ENCODE measurements at places on chromosomes 1 and 21.

- DNase-seq, result no peak
Observed at GRCh38 chr1:185636848-185637247, 97.3 kb upstream of the HMCN1 start.

- DNase-seq, result no peak
Observed at GRCh38 chr1:22778862-22779520, 68.4 kb downstream of the EPHB2 start.

DNA sequence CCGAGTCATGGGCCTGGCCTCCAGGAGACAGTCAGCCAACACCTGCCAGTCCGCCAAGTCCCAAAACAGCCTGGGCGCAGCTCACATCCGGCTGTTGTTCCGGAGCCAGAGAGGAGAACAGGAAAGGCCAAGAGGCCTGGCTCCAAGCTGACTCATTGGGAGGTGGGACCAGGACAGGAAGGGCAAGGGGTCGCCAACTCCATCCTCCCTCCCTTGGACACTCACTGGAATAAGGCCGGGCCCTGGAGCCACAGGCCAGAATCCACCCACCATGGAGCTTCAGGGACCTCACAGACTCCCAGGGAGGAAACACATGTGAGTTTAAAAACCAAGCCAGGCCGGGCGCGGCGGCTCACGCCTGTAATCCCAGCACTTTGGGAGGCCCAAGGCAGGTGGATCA is 25.1 kb upstream of the CLIC4 start:
- peak; percentile 59 for DNase-seq

DNA sequence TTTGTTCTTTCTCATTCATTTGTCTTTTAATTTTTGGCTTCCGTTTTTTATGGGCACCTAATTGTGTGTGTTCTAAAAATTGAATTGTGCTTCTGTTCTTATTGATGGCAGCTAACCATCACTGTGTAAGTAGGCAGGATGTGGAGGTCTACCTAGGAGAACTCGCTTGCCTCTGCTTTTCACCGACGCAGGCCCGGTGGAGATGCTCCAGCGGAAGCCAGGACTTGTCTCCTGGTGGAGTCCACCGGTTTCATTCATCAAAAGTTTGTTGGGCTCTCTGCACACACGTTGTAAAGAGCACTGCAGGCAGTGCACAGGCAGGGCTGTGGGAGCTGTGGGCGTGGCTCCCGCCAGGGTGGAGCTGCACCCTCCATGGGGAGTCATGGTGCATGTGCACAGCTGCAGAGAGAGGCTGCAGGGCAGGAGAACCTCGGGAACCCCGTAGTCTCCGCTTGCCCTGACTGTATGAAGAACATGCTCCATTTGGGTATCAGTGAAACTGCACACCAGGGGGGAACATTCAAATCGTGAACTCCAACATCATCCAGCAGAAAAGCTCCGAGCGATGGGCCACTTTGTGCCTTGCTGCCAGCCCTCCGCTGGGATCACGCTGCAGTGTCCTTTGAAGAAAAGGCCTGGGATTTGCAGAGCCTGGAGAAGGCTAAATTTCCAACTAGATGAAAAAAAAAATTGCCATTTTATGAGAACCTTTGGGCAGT is 6.0 kb upstream of the C1orf174 start:
- no peak for DNase-seq

DNA sequence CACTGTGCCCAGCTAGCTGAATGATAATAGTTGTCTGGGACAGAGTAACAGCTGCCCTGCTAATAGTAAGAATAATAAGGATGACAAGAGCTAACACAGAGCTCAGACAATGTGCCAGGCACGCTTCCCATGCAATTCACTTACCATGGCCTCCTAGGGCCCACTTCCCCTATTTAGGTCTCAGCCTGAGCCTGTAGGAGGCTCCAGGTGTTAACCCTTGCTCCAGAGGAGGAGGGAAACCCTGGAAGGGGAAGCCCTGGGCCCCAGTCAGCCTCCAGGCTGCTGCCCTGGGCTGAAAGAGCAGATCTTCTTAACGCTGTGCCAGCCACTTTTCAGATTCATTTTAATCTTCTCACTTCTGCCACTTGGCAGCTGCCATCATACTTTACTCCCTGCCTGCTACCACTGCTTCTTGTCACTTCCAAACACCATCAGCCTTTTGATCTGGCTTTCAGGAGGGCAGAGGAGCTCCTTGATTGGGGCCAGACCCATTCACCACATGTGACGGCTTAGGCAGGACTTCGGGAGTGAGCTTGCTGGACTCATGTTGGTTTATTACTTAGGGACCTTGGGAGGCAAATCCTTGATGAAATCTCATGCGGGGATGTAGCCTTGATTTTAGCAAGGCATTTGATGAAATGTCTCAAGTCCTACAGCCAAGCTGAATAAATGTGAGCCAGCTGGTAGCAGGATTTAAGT is 66.7 kb upstream of the PARP1 start:
- no peak for DNase-seq

- no peak for DNase-seq
Observed at GRCh38 chr21:32239551-32239950, 39.3 kb downstream of the MIS18A start.

GRCh38 chr1:165288350-165289120 is 68.0 kb downstream of the LMX1A start:
- DNase-seq, result no peak

GRCh38 chr1:205536759-205537361 is 32.4 kb downstream of the CDK18 start:
- DNase-seq, result no peak

DNA sequence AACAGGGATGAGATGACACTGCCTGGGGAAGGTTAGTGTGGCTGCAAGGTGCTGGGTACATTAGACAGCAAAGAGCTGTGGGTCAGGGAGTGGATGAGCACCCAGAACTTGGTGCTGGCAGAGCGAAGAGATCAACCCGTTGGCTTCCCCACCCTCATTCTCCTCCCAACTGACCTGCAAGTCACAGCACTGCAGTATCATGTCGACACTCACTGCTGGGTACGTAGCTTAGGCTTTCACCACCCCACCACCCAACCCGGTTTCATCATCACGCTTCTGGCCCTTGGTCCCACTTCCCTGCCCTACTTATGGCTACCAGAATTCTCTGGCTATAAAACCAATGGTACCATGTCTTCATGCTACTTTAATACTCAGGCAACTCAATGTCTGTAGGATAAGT is 73.6 kb upstream of the LYST start:
- DNase-seq, result no peak

DNA sequence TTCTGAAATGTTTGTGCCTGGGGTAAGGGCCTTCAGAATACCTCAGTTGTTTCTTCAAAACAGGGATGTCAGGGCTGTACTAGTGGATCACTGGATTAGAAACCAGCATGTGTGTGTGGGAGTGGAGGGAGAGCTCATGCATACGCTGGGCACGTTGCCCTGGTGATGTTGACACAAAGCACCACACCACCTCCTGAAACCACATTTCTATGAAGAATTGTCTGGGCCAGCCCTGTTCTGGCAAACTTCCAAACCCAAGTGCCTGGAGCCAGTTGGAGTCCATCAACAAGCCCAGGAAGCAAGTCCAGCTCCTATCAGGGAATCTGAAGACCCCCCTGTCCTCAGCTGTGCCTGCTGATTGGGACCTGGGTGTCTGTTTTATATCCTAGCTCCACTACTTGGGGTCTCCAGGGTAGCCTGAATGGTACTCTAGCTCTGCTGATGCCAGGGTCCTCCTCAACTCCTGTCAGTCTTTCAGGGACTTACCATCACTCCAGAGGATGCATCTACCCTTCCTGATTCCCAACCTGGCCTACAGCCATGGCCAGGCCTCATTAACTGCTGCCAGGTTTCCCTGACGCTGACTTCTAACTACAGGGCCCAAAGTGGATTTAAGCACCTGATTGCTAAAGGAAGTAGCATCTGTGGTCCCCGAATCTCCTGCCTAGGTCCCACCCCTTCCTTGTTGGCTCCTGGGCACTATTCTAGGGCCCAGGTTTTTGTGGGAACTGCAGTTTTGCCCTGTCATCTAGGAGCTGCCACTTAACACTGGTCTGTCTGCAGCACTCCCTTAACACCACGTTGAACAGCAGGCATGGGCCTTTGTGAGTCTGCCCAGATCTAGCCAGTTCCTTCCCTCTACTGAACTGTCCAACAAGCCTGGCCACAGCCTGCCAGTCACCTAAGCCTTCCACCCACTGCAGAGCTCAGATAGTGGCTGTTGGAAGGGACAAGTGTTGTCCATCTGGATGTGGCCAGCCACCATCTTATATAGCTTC is 45.5 kb downstream of the LPAR3 start:
- peak; percentile 58 for DNase-seq

- no peak for DNase-seq
Observed at GRCh38 chr1:99843760-99844159, 6.4 kb upstream of the AGL start.

DNA sequence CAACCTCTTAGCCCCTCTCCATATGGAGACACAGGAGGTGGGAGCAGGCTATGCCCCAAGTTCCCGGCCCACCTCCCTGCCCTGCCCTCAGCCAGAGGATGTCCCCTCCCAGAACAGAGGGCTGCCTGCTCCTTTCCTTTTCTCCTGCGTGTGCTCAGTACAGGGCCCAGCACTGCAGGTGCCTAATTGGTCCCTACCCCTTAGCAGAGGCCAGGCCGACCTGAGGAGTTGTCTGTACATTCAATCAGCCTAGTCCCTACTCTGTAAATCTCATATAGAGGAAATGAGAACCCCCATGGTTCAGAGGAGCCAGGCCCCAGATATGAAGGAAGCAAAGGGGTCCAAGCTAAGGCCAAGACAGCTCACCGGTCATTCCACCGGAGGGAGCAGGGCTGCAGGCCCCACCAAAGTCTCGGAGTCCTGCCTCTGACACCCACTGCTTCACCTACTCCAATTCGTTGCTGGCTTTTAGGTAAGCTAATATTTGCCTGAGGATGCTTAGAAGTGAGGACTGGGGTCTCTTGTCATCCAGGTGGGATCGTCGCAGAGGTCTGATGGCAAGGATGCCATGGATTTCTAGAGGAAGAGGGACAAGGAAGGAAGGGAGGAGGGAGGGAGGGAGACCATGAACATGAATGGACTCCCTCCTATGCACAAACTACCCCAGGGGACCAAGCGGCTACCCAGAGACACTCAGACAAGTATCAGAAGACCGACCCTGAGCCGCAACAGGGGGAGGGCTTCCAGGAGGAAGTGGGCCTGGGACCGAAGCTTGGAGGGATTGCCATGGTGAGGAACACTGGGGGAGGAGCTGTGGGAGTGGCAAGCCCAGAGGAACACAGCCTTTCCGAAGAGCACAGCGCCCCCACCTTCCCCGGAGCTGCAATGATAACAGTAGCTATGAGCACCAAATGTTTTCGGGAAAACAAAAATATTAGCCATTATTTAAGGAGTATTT is 30.4 kb upstream of the FOXO6 start:
- DNase-seq, result no peak

GRCh38 chr1:230737622-230738262 is 9.4 kb upstream of the CAPN9 start:
- DNase-seq, result no peak

GRCh38 chr1:12722626-12723025 is 6.7 kb downstream of the AADACL3 start:
- DNase-seq, result no peak
